ENCODE measurements at places on chromosomes 4 and X.
A peak's percentile ranks its signal among the peaks of the same experiment; 100 is the strongest.

- DNase-seq: peak; percentile 24
Measured at GRCh38 chr4:186134257-186134656, 29.8 kb downstream of the FAM149A start.

GRCh38 chrX:38363046-38363445 is 10.6 kb downstream of the OTC start:
- DNase-seq: no peak

GRCh38 chrX:46903458-46904242 is 8.6 kb upstream of the JADE3 start:
- peak; percentile 53 for DNase-seq

GRCh38 chrX:72247206-72247942 is 8.5 kb upstream of the ERCC6L start:
- no peak for DNase-seq

GRCh38 chr4:7109169-7109568 is 41.3 kb upstream of the GRPEL1 start:
- DNase-seq: no peak

DNA sequence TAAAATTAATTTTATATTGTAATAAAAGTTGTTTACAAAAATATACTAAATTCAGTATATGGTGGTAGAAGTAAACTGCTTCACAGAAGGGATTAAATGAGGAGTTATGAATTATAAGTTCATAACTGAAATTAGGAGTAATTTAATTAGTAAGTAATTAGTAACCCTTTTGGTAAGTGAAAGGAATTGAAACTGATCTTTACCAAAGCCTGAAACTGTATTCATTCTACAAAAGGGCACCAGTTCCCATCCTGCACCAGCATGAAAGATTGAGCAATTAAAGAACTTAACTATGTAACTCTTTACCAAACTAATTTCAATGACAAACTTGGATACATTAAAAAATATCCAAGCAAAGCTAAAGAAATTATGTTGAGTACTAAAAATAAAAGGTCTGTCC is 8.2 kb downstream of the MED14 start:
- DNase-seq: no peak

Measured in Kasumi-1 (cell line).